ENCODE measurements at places on chromosomes 12 and 14. TPM values are rescaled to one million over a fixed set of nuclear protein-coding genes. Genes with fewer than 3 reads are reported as not detected.

Gene RNASE13
- total RNA-seq = not detected

DNA sequence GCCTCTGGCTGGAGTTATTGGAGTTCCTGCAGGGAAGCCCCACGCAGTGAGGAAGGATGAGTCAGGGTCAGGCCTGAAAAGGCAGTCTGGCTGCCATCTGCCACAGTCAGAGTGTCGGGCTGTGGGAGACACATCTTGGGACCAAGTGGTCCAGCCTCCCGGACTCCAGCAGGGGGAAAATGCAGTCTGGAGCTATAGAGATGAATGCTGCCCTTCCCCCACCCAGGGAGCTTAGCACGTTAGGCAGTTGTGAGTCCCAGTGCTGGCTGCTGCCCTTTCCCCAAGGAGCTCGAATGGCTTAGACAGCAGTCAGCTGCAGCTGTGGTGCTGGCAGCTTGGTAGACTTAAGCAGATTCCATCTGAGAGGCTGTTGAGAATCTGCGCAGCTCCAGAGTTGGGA, 8.2 kb upstream of the NTS start:
- no peak for DNase-seq

- DNase-seq = no peak
These were observed 100.3 kb downstream of the DAD1 start for GRCh38 chr14:22488522-22489243.

GRCh38 chr14:63713058-63713457, 14.8 kb downstream of the SGPP1 start:
- no peak for DNase-seq

Gene SLC41A2
- total RNA-seq = 24.8 TPM

Measured in lower lobe of right lung (tissue), 2 donors.